ENCODE measurements at places on chromosomes 7 and 10.

DNA sequence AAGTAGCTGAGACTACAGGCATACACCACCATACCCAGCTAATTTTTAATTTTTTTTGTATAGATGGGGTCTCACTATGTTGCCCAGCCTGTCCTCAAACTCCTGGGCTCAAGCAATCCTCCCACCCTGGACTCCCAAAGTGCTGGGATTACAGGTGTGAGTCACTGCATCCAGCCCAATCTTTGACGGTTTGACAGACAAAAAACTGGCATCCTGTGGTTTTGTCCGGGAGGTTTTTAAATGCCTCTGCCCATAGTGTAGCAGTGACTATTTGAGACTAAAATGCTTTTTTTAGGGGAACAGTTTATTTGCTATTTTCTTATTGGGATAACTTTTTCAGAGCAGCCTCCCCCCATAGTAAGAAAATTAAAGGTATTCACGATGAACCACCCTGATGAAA, 523.7 kb upstream of the GALNT17 start:
- no peak for DNase-seq

- DNase-seq: no peak
Measured at GRCh38 chr7:21326241-21326640, 101.6 kb upstream of the SP4 start.

- DNase-seq: no peak
Measured at GRCh38 chr7:100888291-100888987, 1.1 kb downstream of the UFSP1 start.

- no peak for DNase-seq
Measured at GRCh38 chr7:85749696-85750453, 563.0 kb upstream of the SEMA3D start.

- DNase-seq: no peak
Measured at GRCh38 chr7:89017695-89018094, 222.2 kb upstream of the TEX47 start.

GRCh38 chr7:70616211-70616610, 515.7 kb upstream of the GALNT17 start:
- DNase-seq: no peak

- no peak for DNase-seq
Measured at GRCh38 chr7:8669501-8669851, 236.1 kb downstream of the NXPH1 start.

DNA sequence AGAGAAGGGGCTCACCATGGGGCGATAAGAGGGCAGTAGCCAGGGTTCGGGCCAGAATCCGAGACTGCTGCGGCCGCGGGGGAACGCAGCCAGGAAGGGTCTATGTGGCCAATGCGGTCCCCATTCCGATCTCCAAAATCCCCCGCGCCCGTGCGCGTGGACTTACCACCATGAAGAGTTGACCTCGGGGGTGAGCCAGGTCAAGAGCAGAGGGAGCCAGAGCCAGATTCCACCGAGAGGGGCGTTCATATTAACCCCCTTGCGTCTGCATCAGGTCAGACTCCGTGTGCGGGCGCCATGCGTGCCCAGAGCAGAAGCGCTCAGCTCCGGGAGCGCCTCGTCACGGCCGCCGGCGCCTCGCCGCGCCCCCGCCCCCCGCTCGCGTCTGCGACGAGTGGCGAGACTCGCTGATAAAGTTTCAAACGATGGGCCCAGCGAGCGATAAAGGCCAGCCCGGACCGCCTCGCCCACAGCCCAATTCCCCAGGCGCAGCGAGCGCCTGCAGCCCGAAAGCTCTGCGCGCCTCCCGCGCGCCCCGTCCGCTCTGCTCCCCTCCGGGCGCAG, at the start of gene WNT2:
TSS of gene WNT2 (minus strand) at position 318 of the 564 bp plus-strand sequence. CDS start at position 249, 69 bp downstream.
- DNase-seq: no peak

- DNase-seq: no peak
Measured at GRCh38 chr10:8036506-8037198, 17.8 kb upstream of the GATA3 start.

- no peak for DNase-seq
Measured at GRCh38 chr7:101957744-101958525, 140.5 kb downstream of the CUX1 start.

GRCh38 chr7:40356871-40357709, 222.3 kb downstream of the SUGCT start:
- no peak for DNase-seq

- DNase-seq: no peak
Measured at GRCh38 chr10:31390804-31391203, 71.8 kb downstream of the ZEB1 start.

DNA sequence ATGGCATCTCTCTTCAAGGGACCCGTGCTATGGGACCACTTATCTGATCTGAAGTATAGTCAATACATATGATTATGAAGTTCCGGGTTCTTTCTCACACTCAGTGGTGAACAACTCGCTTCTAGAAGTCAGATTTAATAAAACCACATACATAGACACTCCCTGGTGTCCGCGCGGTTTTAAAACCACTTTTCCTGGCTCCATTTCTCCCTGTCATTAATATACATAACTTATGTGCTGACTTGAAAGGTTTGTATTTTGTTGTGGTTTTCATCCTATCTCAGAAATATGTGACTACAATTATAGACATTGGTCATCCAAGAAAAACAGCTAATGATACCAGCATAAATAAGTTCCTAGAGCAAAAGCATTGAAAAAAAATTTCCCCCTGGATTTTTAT, 34.0 kb downstream of the SVIL start:
- DNase-seq: no peak

DNA sequence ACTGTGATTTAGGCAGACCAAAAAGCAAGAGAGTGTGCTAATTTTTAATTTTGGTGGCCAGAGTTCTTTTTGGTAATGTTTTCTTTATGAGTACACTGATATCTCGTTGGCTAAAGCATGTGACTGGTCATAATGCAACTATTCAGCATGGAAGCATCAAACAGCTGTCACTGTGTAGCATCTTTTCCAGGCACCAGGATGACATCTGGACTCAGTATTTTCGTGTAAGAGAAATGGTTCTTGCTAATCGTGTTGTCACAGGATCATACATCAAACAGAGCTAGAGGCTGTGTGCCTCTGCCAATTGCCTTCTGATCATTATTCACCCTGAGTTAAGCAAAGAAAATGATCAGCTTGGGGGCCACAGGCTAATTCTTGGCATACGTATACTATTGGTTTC, 118.9 kb downstream of the SND1 start:
- no peak for DNase-seq

DNA sequence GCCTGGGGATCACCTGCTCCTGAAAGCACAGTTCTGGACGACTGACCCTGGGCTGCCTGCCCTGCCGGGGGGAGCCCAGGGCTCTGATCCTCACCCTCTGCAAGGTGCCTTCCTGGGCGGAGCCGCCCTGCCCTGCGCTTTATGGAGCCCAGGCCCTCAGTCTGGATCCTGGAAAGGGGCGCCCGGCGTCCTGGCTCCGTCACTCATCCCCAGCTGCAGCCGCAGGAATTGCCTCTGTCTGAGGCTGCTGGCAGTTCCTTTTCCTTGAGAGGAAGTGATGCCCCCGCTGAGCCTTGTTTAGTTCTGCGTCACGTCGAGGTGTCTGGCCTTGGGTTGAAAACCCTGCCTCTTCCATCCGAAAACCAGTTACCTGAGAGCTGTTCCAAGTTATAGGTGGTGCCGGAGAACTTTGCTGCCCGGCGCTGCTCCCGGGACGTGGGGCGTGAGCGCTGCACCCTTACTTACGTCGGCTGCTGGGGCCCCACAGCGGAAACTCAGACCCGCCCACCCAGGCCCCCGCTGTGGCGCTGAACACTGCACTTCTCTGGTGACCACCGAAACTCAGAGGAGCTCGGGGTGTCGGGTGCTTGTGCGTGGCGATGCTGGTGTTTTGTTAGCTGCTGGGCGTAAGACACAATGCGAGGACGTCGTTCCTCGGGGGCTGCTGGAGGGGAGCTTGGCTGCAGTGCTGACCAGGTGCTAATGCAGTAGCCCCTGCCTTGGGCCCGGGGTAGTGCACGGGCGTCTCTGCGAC, 5.4 kb downstream of the MAFK start:
- no peak for DNase-seq

GRCh38 chr10:123884351-123884906, 7.2 kb downstream of the CPXM2 start:
- DNase-seq: no peak

GRCh38 chr7:108605559-108606201, 36.0 kb downstream of the DNAJB9 start:
- DNase-seq: no peak

DNA sequence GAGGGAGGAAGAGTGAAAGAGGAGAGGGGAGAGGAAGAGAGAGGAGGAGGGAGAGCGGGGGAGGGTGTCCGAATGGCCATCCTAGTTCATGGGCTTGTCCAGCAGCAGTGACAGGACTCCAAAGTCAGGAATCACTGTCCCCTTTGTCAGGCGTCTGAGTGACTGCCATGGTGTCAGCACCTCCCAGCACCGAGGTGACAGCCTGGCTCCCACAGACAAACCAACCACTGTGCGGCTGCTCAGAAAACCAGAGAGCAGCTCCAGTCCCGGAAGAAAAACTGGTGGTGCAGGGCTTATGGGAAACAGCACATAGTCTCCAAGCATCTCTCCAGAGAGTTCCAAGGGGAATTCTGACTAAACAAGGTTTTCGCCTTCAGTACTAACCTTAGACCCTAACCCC, 18.9 kb upstream of the FGFR2 start:
- DNase-seq: no peak

DNA sequence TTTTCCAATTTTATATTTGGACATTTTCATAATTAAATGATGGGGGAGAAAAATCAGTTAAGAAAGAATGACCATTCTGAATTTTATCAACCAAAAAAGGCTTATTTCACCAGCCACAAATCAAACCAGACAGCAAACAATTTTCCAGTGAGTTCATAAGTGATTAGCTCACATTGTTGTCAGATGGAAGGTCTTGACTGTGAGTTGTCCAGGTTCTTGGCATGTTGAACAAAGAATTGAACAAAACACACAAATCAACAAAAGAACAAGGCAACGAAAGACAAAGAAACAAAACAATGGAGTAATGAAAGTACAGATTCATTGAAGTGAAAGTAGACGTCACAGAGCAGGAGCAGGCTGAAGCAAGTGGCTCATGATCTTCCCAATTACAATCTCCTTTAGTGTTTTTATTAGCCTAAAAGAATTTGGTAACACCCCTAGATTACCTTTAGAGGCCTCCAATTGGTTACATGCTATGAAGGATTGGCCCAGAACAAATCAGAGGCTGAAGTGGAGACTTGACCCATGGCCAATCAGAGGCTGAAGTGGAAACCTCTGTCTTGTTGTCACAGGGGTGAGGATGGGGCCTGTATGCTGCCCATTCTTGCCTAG, 248.7 kb downstream of the NEBL start:
- DNase-seq: no peak

- no peak for DNase-seq
Measured at GRCh38 chr7:3259711-3260400, 41.2 kb upstream of the SDK1 start.

- DNase-seq: no peak
Measured at GRCh38 chr7:120156476-120156875, 116.5 kb upstream of the KCND2 start.

- DNase-seq: peak; percentile 19
Measured at GRCh38 chr10:43210556-43210955, 56.3 kb downstream of the RASGEF1A start.

GRCh38 chr7:33630359-33630758, 275.0 kb upstream of the BMPER start:
- DNase-seq: no peak

DNA sequence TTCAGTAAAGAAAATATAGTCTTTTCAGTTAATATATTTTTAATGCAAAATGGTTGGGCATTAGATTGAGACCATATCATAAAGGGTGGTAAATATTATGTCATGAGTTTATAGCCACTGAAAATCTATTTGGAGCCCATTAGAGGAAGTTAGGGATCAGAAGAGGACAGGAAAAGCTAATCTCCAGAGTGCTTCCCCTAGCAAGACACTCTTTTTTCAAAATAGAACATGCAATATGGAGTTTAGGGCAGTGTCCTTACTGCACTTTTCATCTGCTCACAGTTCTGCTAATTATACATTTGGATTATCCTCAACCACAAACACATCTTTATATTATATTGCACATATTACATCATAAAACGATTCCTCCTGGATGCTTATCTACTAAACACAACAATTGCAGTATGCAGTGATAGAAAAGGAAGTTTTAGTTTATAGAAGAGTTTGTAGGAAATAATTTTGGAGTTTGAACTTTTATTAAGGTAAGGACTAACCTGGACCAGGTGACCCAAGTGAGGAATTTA, 159.8 kb downstream of the PHF14 start:
- no peak for DNase-seq

DNA sequence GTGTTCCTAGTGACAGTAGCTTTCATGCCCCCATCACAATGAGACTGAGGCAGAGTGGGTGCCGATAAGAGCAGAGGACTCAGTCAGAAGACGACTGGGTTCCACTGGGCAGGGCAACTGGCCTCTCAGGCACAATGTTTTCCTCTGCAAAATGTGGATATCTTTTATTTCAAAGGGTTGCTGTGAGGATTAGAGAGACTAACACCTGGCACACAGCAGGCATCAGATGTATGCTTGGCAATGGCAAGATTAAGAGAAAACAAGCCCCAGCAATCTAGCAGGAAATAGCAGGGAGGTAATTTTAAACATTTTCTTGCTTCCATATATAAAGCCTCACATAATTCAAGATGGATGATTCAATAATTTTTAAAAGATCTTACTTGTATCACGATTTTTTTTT, 28.0 kb downstream of the SGMS1 start:
- DNase-seq: no peak

DNA sequence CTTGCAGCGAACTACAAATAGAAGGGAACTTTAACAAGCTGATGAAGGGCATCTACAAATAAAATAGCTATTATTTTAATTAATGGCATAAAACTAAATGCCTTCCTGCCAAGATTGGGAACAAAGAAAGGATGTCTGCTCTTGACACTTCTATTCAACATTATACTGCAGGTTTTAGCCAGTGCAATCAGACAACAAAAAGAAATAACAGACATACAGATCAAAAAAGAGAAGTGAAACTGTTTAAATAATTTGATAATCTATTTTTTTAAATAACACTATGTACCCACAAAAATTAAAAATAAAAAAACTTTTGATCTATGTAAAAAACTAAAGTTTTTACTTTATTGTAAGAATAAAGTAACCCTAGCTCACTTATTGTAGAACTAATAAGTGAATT, 22.4 kb upstream of the TLL2 start:
- no peak for DNase-seq

GRCh38 chr7:91565499-91566401, 301.5 kb downstream of the FZD1 start:
- no peak for DNase-seq

GRCh38 chr10:110304394-110304779, 333 bp downstream of the SMNDC1 start:
- DNase-seq: no peak

DNA sequence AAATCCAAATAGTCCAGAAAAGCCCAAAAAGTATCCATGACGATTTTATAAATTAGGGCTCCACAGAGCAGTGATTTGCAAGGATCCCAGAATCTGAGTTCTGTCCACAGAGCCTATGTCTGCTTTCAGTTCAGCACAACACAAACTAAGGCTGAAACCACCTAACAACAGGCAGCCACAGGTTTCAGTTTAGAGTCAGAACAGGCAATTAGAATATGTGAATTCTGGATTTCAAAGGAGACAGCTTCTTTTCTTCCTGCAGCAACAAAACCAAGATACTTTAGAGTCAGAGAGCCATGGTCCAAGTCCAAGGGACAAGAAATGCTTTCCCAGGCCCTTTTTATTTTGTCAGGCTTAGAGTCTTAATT, 23.6 kb downstream of the IFIT3 start:
- DNase-seq: no peak

- no peak for DNase-seq
Measured at GRCh38 chr10:115001506-115002381, 63.7 kb downstream of the TRUB1 start.

Data from activated CD4-positive, CD25-positive, alpha-beta regulatory T cell treated with anti-CD3 and anti-CD28 coated beads, Interleukin-2, amount 50 U/mL, for 72 hours (primary cell).